ENCODE measurements at places on chromosomes 12 and 14. TPM values are rescaled to one million over a fixed set of nuclear protein-coding genes. Genes with fewer than 3 reads are reported as not detected.

Gene DENR
- 102 TPM for polyA plus RNA-seq

Gene RAD9B
- polyA plus RNA-seq: 0.92 TPM

Gene GUCY2C
- 0.86 TPM for polyA plus RNA-seq

Gene ACOT6
- polyA plus RNA-seq: 0.30 TPM

Gene GPRC5D
- 0.80 TPM for polyA plus RNA-seq

Gene TEX52
- 2.6 TPM for polyA plus RNA-seq

All from renal cortex interstitium (tissue), 15 donors.